ENCODE measurements at places on chromosomes 2 and 18.

DNA sequence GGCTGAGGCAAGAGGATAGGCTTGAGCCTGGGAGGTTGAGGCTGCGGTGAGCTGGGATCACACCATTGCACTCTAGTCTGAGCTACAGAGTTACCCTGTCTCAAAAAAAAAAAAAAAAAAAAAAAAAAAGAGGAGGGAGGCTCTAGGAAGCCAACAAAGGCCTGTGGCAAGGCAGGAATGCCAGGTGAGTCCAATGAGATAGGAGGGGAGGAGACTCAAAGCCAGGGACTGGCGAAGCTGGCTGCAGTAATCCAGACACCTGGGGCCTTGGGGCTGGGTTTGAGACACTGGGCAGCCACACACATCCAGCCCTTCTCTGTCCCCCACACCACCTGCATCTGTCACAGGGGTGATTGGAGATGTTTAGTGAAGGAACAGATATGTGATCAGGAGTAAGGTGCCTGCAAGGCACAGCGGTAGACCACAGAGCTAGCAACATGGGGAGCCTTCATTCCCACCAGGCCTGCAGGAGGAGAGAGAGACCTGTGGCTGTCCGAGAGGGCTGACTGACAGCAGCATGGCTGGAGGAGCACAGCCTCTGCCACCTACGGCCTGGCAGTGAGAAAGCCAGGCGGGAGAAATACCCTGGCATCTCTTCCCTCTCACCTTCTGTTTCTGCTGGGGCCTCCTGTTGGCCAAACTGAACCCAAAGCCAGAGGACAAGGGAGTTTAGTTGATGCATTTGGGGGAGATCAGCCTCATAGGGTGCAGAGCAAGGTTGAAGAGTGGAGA is 9.5 kb downstream of the CHPF start:
- no peak for DNase-seq

GRCh38 chr2:127066942-127067341 is 40.0 kb downstream of the BIN1 start:
- DNase-seq, result no peak

- no peak for DNase-seq
Observed at GRCh38 chr2:52386433-52387030, 1354.6 kb upstream of the NRXN1 start.

DNA sequence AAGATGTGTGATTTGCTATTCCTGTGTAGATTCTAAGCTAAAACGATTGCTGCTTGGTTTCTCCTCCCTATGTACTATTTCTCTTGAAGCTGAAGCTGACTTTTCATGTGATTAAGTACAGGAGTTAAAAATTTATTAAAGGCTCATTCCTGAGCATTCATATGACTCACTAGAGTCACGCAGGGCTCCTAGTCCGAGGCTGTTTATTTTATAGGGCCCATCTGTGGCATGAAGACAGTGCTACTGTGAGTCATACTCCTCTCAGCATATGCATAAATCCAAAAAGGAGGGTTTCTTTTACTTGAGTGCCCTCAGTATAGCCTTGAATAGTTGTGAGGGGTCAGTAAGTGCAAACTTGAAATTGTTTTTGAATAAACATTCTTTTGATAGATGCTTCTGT is 378.8 kb downstream of the PTPRM start:
- DNase-seq, result no peak

GRCh38 chr2:18403921-18404522 is 156.4 kb downstream of the RDH14 start:
- no peak for DNase-seq

- no peak for DNase-seq
Observed at GRCh38 chr2:181252262-181253148, 204.7 kb upstream of the ITGA4 start.

- no peak for DNase-seq
Observed at GRCh38 chr2:47211497-47212011, 56.4 kb upstream of the STPG4 start.

- DNase-seq, result no peak
Observed at GRCh38 chr18:26479065-26479680, 69.2 kb downstream of the KCTD1 start.
